ENCODE measurements at places on chromosomes 4 and X. TPM values are rescaled to one million over a fixed set of nuclear protein-coding genes. Genes with fewer than 3 reads are reported as not detected.

- no peak for DNase-seq
- H3K4me3 ChIP-seq: no peak overlapping the region
- H3K27ac ChIP-seq: no peak overlapping the region
- H3K4me1 ChIP-seq: no peaks in the 10 kb centered on the region
- no peaks in the 10 kb centered on the region for H3K27me3 ChIP-seq
- H3K36me3 ChIP-seq: peaks cover 27% of the 10 kb centered on the region
Measured at GRCh38 chr4:1982124-1983052, 26.4 kb downstream of the NELFA start.

DNA sequence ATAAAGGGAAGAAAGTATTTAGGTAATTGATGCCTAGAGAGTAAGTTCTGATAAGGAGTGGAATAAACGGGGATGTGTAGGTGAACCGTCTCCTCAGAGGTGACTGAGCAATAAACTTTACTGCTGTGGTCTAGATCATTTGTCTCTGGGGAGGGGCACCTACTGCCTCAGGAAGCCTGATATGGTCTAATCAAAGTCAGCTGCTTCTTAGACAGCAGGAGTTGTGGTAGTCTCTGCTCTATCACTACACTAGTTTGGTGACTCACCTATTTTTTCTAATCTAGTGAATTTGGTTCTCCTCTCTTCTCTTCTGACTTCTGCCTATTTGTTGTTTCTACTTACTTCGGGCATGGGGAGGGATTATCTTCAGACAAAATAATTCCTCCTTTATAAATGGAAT is 95.1 kb upstream of the STIM2 start:
- no peaks in the 10 kb centered on the region for H3K27me3 ChIP-seq
- H3K4me3 ChIP-seq: no peak overlapping the region
- no peak for DNase-seq
- peaks cover 2% of the 10 kb centered on the region for H3K4me1 ChIP-seq

DNA sequence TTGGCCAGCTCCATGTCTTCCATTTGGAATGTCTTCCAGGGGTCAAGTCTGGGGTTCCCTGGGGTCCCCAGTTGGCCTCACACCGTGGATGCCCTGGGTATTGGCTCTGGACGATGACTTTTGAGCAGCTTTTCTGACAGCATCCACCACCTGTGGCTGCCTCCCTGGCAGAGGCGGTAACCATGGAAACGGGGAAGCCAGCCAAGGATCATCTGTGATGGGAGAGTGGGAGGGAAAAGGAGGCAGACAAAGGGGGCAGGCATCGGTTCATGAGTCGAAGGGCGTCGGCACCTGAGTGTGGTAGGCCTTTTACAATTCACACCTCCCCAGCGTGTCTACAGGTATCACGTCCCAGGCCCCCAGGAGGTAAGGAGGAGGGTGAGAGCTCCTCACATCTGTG is 152.2 kb downstream of the ASMT start:
- H3K36me3 ChIP-seq: peaks cover 23% of the 10 kb centered on the region
- DNase-seq: no peak
- H3K4me1 ChIP-seq: peaks cover 8% of the 10 kb centered on the region

Gene RGN
- not detected for total RNA-seq

Gene PLXNB3
- 7.7 TPM for total RNA-seq

Gene MAGEH1
- 17.0 TPM for total RNA-seq

Gene OCRL
- 2.0 TPM for total RNA-seq

- no peaks in the 10 kb centered on the region for H3K27me3 ChIP-seq
- no peak for DNase-seq
- no peak overlapping the region for H3K4me3 ChIP-seq
Measured at GRCh38 chr4:52296341-52296740, 245.2 kb downstream of the SPATA18 start.

Gene NAT8L
- 1.1 TPM for total RNA-seq

GRCh38 chrX:16445166-16445752 is 204.7 kb upstream of the S100G start:
- peak; percentile 44 for DNase-seq
- H3K27me3 ChIP-seq: no peaks in the 10 kb centered on the region
- no peak overlapping the region for H3K27ac ChIP-seq
- H3K36me3 ChIP-seq: no peaks in the 10 kb centered on the region

Gene GAGE12E
- total RNA-seq: not detected

Gene HHIP
- not detected for total RNA-seq

DNA sequence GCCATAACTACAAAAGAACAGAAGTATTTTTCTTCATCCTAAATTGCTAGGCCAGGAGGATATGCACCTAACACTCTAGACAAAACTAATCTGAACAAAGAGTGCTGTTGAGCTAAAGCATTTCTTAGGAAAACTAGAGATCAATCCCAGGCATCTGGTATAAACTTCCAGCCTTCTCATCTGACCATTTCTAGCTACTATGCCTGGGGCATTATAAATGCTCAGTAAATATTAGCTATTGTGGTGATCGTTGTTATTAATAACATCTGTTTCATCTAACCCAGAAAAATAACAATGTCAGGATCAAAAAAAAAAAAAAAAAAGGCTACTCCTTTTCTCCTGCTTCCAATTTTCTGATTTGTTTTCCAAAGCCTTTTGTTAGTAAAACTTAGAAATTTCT is 7.7 kb upstream of the SLC10A6 start:
- H3K4me3 ChIP-seq: no peak overlapping the region
- DNase-seq: no peak
- no peaks in the 10 kb centered on the region for H3K4me1 ChIP-seq
- H3K36me3 ChIP-seq: no peaks in the 10 kb centered on the region
- no peaks in the 10 kb centered on the region for H3K27me3 ChIP-seq
- H3K27ac ChIP-seq: no peak overlapping the region

- H3K4me3 ChIP-seq: peak within 1 kb of the TSS; percentile 69
- DNase-seq: peak; percentile 10
- no peaks in the 10 kb centered on the region for H3K36me3 ChIP-seq
- H3K4me1 ChIP-seq: peaks cover 9% of the 10 kb centered on the region
- H3K27ac ChIP-seq: no peak within 1 kb of the TSS
Measured at GRCh38 chr4:84966382-84967242, at the start of gene WDFY3. Gene WDFY3, minus strand, starts transcription at chr4:84966690. Its CDS starts 106,099 bp downstream, at chr4:84860591.

GRCh38 chr4:73871511-73872310 is 2.5 kb downstream of the CXCL1 start:
- H3K27me3 ChIP-seq: peaks cover 25% of the 10 kb centered on the region
- H3K4me3 ChIP-seq: no peak overlapping the region
- peaks cover 4% of the 10 kb centered on the region for H3K4me1 ChIP-seq

GRCh38 chrX:23246001-23246400 is 88.6 kb upstream of the PTCHD1 start:
- H3K4me3 ChIP-seq: no peak overlapping the region
- H3K27ac ChIP-seq: no peak overlapping the region
- H3K27me3 ChIP-seq: no peaks in the 10 kb centered on the region
- no peak for DNase-seq
- no peaks in the 10 kb centered on the region for H3K36me3 ChIP-seq

DNA sequence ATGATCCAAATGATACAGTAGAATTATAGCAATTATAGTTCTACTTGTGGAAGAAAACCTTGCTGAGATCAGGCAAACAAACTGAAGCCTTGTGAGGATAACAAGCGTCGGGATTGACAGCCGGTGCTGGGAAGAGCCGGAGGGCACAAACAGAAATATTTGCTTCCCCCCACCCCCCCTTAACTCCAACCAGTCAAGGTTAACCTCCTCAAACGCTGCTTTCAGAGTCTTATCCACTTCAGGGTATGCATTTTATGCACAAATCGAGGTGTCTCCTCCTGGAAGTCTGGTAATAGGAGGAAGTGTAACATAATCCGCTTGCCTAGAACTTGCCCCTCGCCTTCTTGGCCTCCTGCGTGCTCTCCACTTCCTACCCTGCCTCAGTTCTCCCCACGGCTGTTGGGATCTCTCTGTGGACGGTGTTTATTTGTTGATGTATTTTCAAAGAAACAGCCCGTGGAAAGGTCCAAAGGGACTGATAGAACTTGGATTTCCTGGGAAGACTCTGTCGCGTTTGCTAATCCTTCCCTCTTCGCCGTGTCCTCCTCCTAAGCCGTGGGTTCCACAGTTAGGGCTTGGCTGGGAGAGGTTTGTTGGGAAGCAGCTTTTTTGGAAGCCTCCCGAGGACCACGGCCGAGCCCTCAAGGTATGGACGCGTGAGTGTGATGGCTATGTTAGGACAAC is 4.1 kb upstream of the ARX start:
- H3K27ac ChIP-seq: no peak overlapping the region
- no peaks in the 10 kb centered on the region for H3K36me3 ChIP-seq
- DNase-seq: no peak
- no peak overlapping the region for H3K4me3 ChIP-seq

Gene AIMP1
- total RNA-seq: 73.4 TPM

Gene RHOXF1
- not detected for total RNA-seq

GRCh38 chr4:173537613-173538147 is 7.7 kb upstream of the HAND2 start:
- H3K27me3 ChIP-seq: peaks cover 75% of the 10 kb centered on the region
- peaks cover 13% of the 10 kb centered on the region for H3K4me1 ChIP-seq
- H3K36me3 ChIP-seq: no peaks in the 10 kb centered on the region
- DNase-seq: no peak
- no peak overlapping the region for H3K27ac ChIP-seq

Gene EGFL6
- total RNA-seq: 2.1 TPM

DNA sequence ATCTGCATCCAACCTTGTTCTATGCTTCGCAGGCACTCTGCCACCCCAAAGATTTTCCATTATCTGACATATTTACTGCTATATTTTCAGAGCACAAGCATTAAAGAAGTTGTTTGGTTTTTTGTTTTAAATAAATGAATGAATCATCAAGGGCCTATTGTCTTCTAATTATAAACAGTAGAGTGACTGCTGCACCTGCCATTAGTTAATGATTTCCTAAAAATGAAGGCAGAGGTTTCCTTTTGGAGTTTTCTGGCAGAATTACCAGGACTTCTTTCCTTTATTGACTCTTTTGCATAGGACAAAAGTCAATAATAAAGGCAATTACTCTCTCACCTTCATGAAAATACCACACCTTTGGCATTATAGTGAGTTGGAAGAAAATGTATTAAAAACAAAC is 238.1 kb downstream of the INPP4B start:
- H3K4me1 ChIP-seq: no peaks in the 10 kb centered on the region
- no peak for DNase-seq
- H3K27me3 ChIP-seq: no peaks in the 10 kb centered on the region
- H3K4me3 ChIP-seq: no peak overlapping the region
- H3K27ac ChIP-seq: no peak overlapping the region
- H3K36me3 ChIP-seq: peaks cover 7% of the 10 kb centered on the region

Gene UGT2A1
- not detected for total RNA-seq

Gene UGT8
- 0.07 TPM for total RNA-seq

- DNase-seq: no peak
- H3K36me3 ChIP-seq: no peaks in the 10 kb centered on the region
- H3K4me3 ChIP-seq: no peak overlapping the region
- H3K4me1 ChIP-seq: no peaks in the 10 kb centered on the region
Measured at GRCh38 chr4:69617083-69617694, 22.3 kb downstream of the UGT2A2 start.

DNA sequence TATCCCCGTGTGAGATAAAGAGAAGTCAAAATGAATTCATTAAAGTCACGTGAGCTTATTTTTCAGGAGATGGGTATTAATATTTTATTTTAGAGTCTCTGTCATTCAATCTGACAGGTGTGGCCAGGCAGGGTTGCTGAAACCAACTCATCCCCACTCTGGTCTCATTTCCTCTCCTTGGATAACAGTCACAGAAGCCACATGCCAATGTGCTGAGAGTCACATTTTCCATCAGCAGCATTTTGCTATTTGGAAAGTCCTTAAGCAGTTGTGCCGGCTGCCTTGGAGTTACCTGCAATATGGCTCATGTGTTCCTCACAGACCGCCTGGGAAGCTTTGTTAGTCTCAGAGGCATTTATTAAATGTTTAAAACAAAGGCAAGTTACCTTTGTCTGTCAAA is 302.3 kb downstream of the DCHS2 start:
- no peak overlapping the region for H3K27ac ChIP-seq
- no peaks in the 10 kb centered on the region for H3K27me3 ChIP-seq
- H3K36me3 ChIP-seq: no peaks in the 10 kb centered on the region
- no peak overlapping the region for H3K4me3 ChIP-seq
- no peak for DNase-seq
- no peaks in the 10 kb centered on the region for H3K4me1 ChIP-seq

DNA sequence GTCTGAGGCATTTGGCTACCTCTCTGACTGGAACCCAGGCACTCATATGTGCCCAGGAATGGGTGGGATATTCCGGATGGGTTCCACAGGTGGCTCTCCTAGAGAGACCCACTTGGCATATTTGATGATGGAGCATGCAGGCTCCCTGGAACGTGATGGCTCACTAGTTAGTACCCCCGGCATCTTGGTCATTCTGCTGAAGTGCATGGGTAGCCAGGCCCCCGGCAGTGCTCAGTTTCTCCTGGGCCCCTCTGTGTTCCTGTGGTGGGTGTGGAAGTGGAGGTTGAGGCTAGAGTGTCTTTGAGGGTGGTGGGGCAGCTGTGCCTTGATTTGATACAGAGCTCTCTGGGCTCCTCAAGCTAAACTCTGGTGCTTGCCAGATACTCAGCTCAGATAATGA is 29.4 kb downstream of the NBDY start:
- no peak overlapping the region for H3K4me3 ChIP-seq
- no peaks in the 10 kb centered on the region for H3K27me3 ChIP-seq
- DNase-seq: no peak
- H3K36me3 ChIP-seq: peaks cover 11% of the 10 kb centered on the region
- peak overlapping the region; percentile 20 for H3K27ac ChIP-seq
- peaks cover 42% of the 10 kb centered on the region for H3K4me1 ChIP-seq

DNA sequence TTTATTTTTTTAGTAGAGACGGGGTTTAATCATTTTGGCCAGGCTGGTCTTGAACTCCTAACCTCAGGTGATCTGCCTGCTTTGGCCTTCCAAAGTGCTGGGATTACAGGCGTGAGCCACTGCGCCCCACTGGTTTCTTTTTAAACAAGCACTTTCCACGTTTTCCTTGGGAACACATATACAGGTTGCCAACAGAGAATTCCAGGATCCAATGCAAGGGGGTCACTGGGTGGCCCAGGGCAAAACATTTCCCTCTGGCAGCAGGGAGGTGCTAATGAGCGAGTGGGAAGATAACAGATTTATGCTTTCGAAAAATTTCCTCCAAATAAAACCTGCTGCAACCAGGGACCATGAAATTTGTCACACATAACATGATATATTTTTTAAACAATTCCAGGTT is 41.1 kb downstream of the ADRA2C start:
- peaks cover 5% of the 10 kb centered on the region for H3K27me3 ChIP-seq
- H3K4me3 ChIP-seq: no peak overlapping the region
- no peaks in the 10 kb centered on the region for H3K4me1 ChIP-seq
- DNase-seq: no peak
- no peak overlapping the region for H3K27ac ChIP-seq

GRCh38 chrX:109270580-109271484 is 211.1 kb downstream of the GUCY2F start:
- no peaks in the 10 kb centered on the region for H3K4me1 ChIP-seq
- no peaks in the 10 kb centered on the region for H3K27me3 ChIP-seq
- H3K4me3 ChIP-seq: no peak overlapping the region
- H3K36me3 ChIP-seq: no peaks in the 10 kb centered on the region
- H3K27ac ChIP-seq: no peak overlapping the region
- peak; percentile 54 for DNase-seq

Data from activated CD8-positive, alpha-beta T cell treated with anti-CD3 and anti-CD28 coated beads for 36 hours (primary cell).